ENCODE measurements at places on chromosomes 1 and 21. TPM values are rescaled to one million over a fixed set of nuclear protein-coding genes. Genes with fewer than 3 reads are reported as not detected.
A peak's percentile ranks its signal among the peaks of the same experiment; 100 is the strongest.

Gene OR2L3
- not detected for total RNA-seq

Gene RHEX
- not detected for total RNA-seq

Gene TMEM52
- 1.9 TPM for total RNA-seq

Gene MAP3K7CL
- total RNA-seq = 4.7 TPM

Gene GNAT2
- not detected for total RNA-seq

Gene FCRL6
- 0.52 TPM for total RNA-seq

Gene MR1
- 18.1 TPM for total RNA-seq

Gene RGS8
- total RNA-seq = not detected

- no peak for DNase-seq
Observed at GRCh38 chr1:184950906-184951305, 23.4 kb downstream of the NIBAN1 start.

- DNase-seq = peak; percentile 14
Observed at GRCh38 chr1:156750191-156750672, 1.2 kb downstream of the HDGF start.

- no peak for DNase-seq
Observed at GRCh38 chr1:47443530-47444296, 5.9 kb downstream of the FOXD2 start.

DNA sequence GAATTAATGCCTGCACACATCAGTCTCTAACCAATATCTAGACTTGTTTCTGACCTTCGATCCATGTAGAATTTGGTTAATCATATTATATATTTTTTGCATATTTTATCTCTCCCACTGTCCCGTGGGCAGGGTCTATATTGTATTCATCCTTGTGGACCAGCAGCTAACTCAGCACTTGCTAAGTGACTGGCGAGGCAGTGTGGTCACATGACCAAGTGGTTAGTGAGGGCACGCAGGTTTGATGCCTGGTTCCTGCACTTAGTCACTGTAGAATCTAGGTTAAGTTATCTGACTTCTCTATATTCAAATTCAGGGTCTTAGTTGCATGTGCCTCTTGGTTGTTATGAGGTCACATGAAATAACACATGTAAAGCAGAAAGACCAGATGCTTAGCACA, 120.5 kb downstream of the UBE2U start:
- no peak for DNase-seq

DNA sequence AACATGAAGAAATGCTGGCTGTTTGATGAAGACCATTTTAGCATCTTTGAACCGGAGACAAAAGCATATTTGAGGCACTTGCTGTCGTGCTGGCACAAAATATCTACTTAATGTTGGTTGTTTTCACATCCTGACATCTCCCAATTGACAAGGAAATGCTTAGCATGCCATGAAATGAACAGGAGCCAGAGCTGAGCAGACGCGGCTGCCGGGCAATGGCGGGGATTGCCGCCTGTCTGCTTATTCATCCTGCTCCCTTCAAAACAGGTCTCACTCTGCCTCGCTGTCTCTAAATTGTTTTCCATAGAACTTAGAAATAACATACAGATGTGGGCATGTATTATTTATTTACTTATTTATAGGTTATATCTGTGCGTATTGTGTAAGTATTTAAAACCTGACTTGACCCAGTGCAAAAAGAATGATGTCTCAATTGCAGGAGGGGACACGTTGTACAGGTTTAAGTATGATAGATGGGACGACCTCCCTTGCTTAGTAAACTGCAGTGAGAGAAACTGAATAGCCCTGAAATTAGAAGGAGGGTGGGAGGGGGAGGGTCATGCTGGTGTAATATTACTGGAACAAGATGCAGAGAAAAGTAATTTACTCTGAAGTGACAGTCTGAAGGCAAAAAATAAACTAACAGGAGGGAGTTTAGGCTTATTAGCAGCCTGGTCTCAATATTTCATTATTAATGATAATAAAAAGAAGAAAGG, 590.4 kb upstream of the PLXNA2 start:
- no peak for DNase-seq

DNA sequence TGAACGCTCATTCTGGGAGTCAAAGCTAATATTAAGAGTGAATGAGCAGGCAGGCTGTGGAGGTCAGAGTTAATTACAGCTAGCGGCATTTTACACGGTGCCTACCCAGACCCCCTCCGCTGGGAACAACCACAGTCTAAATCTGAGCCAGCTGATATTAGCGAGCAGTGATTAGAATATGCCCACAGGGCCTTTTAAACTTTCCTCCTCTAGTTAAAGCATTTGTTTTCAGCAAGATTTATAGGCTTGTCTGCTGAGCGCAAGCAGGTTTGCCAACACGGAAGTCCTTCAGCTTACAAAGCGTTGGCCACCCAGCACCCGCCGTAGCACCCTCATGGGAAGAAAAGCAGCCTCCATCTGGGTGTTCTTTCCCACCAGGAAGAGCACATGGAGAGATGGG, 72.1 kb downstream of the LMX1A start:
- no peak for DNase-seq

DNA sequence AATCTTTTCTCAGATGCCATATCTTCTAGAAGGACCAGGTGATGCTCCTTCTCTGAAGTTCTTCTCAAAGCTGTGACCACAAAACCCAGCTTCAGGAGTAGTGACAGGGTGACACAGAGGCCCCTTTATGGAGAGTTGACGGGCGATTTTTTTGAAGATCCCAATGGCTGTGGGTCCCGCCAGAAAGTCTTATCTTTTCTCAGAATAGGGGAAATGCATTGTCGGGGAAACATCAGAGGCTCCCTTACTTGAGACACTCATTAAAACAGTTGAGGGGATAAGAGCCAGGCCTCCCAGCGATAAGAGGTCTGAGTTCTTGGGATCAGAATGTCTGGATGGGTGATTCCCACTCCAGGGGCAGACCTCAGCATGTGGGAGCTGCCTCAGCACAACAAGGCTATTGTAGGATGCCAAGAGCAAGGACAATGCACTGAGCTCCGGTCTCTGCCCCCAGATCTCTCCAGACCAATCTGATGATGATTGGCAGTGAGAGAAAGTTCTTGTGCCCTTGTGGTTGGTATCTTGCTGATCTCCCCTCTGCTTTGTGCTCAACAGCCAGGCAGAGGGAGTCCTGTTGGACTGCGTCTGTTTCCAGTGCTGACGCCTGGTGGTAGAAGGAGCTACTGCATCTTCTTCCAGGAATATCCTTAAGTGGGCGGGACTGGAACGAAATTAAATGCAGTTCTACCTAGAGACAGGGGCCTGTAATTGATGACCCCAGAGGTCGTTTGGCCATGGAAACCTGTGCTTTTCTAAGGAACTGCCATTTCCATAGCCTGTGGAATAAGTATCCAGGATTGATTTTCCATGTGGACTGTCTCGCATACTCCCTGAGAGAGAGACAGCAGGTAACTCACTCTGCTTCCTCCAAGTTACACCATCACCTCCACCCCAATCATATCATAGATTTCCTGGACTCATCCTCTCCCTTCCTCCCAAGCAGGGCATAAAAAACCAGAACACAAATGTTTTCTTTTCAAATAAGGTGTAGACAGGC, 6.8 kb upstream of the ACKR1 start:
- DNase-seq = peak; percentile 56

Measured in CD4-positive, alpha-beta T cell (primary cell).